Stimulated activated CD4-positive, alpha-beta T cell treated with anti-CD3 and anti-CD28 coated beads, Interleukin-15, amount 100 ng/mL, for 48 hours (primary cell): ENCODE measurements at places on chromosomes 16 and 17.

GRCh38 chr17:45750779-45751440 is 33.2 kb upstream of the CRHR1 start:
- DNase-seq = no peak

GRCh38 chr17:14305785-14306496 is 5.1 kb downstream of the HS3ST3B1 start:
- DNase-seq = no peak

DNA sequence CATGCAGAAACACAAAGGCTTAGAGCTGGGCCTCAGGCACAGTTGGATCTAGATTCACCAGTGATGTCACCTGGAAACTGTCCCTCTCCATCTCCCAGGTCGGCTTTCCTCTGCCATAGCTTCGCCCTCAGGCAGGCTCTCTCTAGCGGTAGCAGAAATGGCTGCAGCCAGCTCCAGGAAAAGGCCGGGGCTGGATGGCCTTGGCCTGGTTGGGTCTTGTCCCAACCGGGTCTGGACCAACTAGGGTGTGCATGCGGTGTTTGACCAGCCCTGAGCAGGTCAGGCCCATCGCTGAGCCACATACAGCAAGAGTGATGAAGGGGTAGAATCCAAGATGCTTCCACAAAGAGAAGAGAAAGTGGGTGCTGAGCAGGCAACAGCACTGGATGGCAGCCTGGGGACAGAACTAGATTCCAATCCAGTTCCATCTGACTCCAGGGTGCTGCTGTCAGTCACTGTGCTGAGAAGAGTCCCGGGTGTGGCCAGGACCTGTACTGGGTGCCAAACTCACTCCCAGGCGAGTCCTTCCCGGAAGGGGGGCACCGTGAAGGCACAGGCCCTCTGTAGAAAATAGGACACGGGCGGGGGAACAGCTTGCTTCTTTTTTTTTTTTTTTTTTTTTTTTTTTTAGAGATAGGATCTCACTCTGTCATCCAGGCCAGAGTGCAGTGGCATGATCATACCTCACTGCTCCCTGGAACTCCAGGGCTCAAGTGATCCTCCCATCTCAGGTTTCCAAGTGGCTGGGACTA is 51.8 kb downstream of the SOCS3 start:
- DNase-seq = no peak

DNA sequence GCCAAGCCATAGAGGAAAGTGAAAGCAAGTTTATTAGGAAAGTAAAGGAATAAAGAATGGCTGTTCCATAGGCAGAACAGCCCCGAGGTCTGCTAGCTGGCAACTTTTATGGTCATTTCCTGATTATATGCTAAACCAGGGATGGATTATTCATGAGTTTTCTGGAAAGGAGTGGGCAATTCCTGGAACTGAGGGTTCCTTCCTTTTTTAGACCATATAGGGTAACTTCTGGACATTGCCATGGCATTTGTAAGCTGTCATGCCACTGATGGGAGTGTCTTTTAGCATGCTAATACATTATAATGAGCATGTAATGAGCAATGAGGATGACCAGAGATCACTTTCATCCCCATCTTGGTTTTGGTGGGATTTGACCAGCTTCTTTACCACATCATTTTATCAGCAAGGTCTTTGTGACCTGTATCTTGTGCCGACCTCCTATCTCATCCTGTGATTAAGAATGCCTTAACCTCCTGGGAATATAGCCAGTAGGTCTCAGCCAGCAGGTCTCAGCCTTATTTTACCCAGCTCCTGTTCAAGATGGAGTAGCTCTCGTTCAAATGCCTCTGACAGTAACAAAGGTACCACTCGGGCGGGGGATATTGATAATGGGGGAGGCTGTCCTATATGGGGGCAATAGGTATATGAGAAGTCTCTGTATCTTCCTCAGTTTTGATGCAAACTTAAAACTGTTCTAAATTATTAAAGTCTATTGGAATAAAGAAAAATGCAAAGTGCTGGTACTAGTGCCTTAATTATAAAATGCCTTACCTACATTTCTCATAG is 38.9 kb upstream of the HELZ start:
- DNase-seq = no peak

DNA sequence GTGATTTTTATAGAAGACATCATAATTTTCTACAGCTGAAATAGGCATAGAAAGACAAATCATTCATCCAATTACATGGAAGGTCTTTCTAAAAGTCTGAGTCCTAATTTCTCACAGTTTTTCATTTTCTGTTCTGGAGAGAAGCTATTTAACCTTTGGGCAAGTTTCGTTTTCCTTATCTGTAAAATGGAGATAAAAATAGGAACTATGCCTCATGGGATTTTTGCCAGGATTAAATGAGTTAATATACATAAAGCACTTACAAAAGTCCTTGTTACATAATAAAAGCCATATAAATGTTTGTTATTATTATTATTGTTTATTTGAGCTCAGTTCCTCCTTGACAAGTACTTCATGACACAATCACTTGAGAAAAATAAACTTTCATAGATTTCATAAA is 121.4 kb downstream of the SKAP1 start:
- DNase-seq = no peak

- no peak for DNase-seq
Observed at GRCh38 chr16:55091213-55091870, 160.7 kb downstream of the IRX5 start.
